ENCODE measurements at places on chromosomes 12 and 14. TPM values are rescaled to one million over a fixed set of nuclear protein-coding genes. Genes with fewer than 3 reads are reported as not detected.

ANKRD33 gene
- total RNA-seq = 0.15 TPM

NEUROD4 gene
- not detected for total RNA-seq

ABCC9 gene
- 8.7 TPM for total RNA-seq

KCNH3 gene
- total RNA-seq = under 0.01 TPM

CLEC6A gene
- not detected for total RNA-seq

CD27 gene
- total RNA-seq = 0.17 TPM

ASB2 gene
- total RNA-seq = 0.50 TPM

TSHR gene
- 0.33 TPM for total RNA-seq

TRMT5 gene
- total RNA-seq = 21.8 TPM

KDM2B gene
- total RNA-seq = 47.5 TPM
